ENCODE measurements at places on chromosomes 3 and 15. TPM values are rescaled to one million over a fixed set of nuclear protein-coding genes. Genes with fewer than 3 reads are reported as not detected.

DNA sequence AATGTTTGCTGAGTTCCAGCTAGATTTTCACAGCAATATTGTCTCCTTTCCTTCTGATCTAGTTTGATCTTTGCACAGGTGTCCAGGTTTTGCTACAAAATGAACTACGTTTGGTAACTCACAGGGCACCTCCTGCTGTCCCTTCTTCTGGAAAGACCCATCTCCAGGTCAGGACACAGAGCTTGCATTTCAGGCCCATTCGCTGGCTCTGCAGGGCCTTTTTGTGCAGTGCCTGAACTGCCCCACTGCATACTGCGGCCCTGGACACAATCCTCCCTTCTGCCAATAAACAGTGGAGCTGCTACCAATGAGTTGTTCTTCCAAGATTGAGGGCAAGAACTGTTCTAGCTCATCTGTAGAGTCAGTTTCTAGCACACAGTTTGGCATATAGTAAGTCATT lies 50.7 kb upstream of the BDH1 start:
- no peak for DNase-seq

TPRG1 gene
- total RNA-seq, result 0.42 TPM

DNA sequence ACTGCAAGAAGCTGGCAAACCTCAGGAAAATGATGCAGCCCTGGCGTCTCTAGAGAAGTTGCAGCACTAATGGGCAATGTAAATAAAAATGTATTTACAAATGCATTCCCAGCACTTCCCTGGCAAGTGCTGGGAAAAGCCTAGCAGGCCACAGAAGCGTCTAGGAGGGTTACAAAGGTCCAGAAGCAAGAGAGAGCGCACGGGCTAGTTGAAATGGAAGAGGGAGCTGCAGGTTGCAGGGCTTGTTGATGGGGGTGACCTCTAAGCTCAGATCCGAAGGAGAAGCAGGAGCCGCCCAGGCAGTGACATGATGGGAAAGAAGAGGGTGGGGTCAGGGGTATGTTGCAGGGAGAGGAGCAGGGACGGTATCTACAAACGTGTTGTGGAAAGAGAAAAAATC lies 2.7 kb upstream of the KNL1 start:
- DNase-seq, result no peak

PP2D1 gene
- total RNA-seq, result not detected

TMC3 gene
- not detected for total RNA-seq

GRCh38 chr3:69930564-69930963 lies 69.0 kb upstream of the SAMMSON start:
- peak; percentile 8 for DNase-seq

GRCh38 chr3:113312416-113312815 lies 101.1 kb downstream of the BOC start:
- DNase-seq, result no peak

DNA sequence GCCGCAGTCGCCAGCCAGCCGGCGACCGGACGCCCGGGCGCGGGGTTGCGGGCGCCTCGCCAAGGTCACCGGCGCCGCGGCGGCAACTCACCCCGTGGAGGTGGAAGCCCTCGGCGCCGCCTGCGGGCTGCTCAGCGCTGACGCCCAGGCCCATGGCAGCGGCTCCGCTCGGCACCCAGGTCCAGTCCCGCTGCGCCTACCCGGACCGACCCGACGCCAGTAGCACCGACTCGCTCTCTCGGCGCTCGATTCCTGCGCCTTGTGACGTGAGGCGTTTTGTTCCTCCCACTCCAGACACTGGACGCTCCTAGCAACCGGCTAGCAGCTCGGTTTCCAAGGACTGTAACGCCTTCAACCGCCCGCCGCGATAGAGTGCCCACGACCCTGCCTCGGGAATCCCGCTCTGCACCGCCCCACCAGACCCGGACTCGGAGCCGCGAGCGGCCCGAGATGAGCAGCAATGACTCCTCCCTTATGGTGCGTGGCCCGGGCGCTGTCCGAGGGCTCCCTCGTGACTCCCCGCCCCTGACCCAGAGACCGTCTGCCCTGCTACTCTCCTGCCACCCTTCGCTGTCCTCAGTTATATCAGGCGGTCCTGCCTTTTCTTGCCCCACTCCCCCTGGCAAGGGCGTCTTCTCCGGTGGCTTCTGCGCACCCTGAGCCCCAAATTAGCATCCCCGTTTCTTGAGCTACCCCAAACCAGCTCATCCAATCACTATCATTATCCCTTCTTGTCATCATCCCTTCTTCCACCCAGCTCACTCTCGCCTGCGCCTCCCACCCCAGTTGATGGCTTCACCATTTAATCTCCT lies at the start of the genes GORASP1 and TTC21A:
GORASP1 (minus strand) TSS at position 240 of the 812 bp plus-strand sequence; CDS start at position 154, 86 bp downstream.
TTC21A (plus strand) TSS at position 293 of the 812 bp plus-strand sequence; CDS start at position 451, 158 bp downstream.
- DNase-seq, result peak; percentile 84

ZNF860 gene
- total RNA-seq, result not detected

- DNase-seq, result no peak
Observed at GRCh38 chr3:167798443-167798842, 62.9 kb downstream of the SERPINI1 start.

CEMIP gene
- total RNA-seq, result 2.1 TPM

DNA sequence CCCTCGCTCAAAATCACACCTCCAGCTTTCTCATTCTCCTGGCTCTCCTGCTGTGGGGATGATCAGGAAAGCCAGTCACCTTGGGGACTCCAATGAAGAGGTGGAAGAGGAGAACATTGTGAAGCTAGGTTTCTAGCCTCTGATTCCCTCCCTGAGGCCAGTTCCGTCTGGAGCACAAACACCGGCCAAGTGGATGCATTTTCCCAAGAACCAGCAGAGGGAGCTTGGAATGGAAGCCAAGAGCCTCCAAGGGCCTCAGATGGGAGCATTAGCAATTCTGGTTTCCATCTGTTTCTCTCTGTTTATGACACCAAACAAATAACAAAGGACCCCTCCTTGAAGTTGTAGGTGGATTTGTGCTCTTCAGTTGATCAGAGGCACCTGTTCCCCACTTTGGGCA lies 40.6 kb upstream of the NMNAT3 start:
- peak; percentile 74 for DNase-seq

GRCh38 chr3:114464548-114464947 lies 170.7 kb downstream of the TIGIT start:
- DNase-seq, result no peak

- DNase-seq, result no peak
Observed at GRCh38 chr3:18366258-18366657, 58.9 kb downstream of the SATB1 start.

GCHFR gene
- total RNA-seq, result 45.9 TPM

SMCO1 gene
- total RNA-seq, result 0.05 TPM

GRCh38 chr15:81454024-81454423 lies 80.0 kb upstream of the TMC3 start:
- DNase-seq, result no peak

DNA sequence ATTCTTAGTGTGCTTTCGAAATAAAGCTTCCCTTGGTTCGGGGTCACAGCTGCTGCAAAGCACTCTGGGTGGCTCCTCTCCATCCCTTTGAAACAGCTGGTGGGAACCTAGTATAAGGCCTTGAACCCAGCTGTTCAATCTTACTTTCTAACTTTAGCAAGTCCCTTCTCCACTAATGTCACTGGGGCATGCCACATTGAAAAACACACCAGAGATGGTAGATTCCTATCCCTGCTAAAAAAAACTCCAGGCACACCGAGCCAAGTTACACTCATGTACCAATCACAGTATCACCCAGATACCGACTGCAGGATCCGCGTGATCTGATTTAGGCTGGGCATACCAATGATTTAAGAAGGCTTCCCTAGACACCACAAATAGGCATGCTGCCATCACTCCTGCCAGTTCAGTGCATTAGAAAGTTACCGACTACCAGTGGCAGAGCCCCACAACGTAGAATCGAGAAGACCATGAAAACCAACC lies 65.0 kb downstream of the WWTR1 start:
- peak; percentile 45 for DNase-seq

IGDCC3 gene
- total RNA-seq, result not detected

DNA sequence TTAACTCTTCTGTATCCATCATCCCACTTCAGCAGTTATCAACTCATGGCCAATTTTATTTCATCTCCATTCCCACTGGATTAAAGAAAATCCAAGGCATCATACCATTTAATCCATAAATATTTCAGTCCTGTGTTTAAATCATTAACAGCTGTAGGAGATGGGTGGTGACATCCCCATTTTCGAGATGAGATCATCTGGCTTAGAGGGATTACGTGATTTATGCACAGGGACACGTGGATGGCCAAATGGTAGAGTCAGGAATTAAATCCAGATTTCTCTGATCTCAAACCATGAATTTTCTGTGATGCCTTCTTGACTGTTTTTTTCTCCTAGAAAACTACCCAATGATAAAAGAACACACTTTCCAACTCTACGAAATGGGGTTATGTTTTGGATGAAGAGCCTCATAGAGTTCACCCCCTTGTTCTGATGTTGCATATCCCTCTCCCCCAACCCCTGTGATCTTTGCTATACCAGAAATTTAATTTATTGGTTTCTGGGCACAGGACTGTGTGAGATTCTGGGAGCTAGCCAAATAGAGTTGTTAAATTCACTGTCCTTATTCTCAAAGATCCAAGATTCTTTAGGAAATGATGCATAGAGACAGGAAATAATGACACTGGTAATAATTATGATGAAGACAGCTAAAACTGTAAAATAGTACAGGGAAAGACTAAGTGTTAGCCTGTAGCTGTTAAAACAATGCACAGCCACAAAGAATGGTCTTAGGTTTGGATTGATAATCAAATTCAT lies 7.4 kb downstream of the ZNF589 start:
- DNase-seq, result no peak

CDCP1 gene
- total RNA-seq, result 33.5 TPM

DNA sequence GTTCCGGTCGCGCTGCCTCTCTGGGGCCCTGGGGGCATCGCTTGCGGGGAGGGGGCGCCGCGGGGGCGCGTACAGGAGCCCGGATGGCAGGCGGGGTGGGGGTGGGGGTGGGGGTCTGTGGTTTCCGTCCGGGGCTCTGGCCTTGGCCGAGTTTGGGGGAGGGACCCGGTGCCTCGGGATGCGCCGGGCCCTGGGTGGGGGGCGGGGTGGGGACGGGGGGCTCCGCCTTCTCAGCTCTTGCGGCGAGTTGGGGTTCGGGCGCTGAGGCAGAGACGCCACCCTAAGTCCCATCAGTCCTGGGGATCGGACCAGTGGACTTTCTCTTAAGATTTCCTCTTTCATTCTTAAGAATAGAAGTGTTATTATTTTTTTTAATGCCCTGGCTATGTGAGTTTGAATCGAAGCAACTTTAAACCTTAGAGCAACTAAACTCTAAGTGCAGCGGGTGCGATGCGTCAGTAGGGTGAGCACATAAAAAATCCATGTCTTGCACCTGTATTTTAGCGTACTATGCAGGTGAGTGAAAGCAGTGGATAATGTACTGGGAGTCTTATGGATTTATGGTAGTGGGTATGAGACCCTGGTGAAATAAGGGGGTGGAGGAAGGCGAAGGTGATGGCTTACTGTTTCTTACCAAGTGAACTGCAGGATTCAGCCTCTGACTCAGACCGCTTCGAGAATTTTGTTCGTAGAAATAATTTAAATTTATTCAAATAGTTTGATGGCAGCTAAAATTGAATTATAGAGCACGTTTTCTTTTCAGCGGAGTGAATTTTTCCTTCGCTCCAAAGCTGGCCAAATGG lies 762 bp downstream of the CTNNB1 start:
- DNase-seq, result peak; percentile 27

DNA sequence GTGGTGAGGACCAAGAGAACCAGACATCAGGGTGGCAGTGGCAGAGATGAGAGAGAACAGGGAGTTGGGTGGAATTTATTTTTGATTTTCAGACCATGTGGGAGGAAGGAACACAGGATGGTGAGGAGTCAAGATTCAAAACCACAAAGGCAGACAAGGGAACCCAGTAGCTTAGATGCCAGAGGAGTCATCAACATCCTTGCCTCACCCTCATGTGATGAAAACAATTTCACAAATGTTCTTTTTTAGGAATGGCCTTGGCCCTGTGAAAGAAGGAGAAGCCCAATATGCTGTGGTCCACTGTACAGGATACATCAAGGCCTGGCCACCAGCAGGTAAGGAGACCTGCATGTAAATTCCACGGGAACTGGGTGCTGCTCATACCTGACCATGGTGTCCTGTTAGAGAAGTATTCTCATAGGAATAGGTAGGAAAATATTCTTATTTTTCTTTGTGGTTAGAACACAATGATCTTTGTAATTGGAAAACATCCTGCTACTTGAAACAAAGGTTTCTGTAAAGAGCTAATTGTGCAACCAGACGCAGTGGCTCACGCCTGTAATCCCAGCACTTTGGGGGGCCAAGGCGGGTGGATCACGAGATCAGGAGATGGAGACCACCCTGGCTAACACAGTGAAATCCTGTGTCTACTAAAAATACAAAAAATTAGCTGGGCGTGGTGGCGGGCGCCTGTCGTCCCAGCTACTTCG lies 110.0 kb downstream of the ARNT2 start:
- DNase-seq, result peak; percentile 53

GRCh38 chr3:89184151-89184995 lies 77.0 kb downstream of the EPHA3 start:
- DNase-seq, result no peak

DNA sequence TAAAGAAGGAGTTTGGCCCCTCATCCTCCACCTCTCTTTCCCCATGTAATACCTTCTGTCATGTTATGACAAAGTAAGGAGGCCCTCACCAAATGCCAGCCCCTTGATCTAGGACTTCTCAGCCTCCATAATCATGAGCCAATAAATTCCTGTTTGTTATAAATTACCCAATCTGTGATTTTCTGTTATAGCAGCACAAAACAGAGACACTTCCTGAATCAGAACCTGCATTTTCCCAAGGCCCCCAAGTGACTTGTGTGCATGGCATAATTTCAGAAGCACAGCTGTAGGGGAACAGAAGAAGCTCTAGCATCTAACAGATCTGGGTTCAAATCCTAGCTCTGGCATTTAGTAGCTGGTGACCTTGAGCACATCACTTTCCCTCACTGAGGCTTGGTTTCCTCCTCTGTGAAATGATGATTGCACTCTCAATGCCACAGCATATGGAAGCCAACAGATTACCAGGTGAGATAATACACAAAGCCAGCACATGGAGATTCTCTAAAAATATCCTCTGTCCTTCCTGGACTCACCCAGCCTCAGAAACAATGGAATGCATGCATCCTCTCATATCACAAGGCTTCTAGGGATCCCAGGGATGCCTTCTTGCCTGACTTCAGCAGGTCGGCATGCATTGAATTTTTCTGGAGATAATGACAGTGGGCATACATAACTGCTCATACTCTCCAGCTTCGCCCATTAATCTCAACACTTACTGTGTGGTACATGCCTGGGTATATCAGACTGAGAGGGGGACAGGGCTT lies 26.3 kb downstream of the TLNRD1 start:
- no peak for DNase-seq

DNA sequence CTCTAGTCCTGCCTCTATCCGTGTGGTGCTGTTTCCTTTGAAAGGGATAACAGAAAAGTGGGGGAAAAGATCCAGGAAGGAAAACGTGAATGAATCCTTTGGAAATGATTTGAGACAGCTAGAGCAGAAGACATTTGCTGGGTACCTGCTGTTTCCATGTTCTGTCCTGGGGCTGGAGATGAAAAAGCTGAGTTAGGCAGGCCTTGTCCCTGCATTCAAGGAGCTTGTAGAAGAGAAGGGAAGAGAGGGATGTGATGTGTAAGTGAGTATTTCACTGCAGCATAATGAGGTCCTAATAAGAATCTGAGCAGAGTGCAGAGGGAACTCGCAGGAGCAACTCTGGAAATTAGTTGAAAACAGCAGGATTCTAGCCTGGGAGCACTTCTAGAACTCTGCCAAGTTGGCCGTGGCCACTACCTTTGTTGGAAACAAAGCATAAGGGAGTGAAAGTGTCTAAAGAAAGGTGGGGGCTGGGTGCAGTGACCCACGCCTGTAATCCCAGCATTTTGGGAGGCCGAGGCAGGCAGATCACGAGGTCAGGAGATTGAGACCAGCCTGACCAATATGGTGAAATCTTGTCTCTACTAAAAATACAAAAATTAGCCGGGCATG lies 13.8 kb upstream of the SEMA4B start:
- DNase-seq, result no peak

GRCh38 chr3:148707601-148708380 lies 10.1 kb downstream of the AGTR1 start:
- DNase-seq, result peak; percentile 15
